Glomerular endothelial cell (primary cell): ENCODE measurements at places on chromosomes 11 and 22. TPM values are rescaled to one million over a fixed set of nuclear protein-coding genes. Genes with fewer than 3 reads are reported as not detected.

DNA sequence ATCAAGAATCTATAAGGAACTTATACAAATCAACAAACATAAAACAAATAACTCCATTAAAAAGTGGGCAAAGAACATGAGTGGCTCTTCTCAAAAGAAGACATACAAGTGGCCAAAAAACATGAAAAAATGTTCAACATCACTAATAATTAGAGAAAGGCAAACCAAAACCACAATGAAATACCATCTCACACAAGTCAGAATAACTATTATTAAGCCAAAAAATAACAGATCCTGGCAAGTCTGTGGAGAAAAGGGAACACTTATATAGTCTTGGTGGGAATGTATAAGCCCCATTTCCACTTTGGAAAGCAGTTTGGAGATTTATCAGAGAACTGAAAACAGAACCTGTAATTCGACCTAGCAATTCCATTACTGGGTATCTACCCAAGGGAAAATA, 921.0 kb downstream of the KCNA4 start:
- DNase-seq: no peak

GRCh38 chr22:32475468-32476010, 928 bp downstream of the FBXO7 start:
- DNase-seq: no peak

- DNase-seq: no peak
Observed at GRCh38 chr11:22479208-22479607, 141.0 kb downstream of the SLC17A6 start.

DNA sequence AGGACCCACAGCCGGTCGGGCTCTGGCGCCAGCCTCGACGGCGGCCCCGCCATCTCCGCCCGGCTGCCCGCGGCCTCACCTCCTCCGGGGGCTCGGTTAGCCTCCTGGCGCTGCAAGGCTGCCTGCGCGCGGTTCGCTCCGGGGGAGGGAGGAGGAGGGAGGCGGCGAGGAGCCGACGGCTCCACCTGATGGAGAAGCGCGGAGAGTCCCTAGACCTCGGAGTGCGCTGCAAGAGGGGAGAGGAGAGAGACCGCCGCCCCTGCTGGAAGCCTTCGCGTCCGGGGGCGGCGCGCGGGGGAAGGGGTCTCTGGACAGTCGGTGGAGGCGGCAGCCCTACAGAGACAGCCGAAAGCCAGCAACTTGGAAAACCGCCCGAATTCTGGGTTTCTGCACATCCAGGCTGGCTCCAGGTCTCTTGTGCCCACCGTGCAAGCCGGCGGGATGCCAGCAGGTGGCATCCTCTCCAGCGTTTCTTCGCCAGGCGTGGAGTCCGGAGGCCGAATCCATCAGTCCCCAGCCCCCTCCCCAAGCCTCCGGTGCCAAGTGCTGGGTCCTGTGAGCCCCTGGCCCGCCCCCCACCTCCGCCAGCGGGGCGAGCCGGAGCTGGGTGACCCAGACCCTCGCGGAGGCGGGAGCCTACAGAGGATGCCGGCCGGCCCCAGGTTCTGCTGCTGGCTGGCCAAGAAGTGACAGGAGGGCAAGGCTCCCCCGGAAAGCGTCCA, 2.9 kb upstream of the KIRREL3 start:
- no peak for DNase-seq

- DNase-seq: no peak
Observed at GRCh38 chr22:30486118-30486517, 14.3 kb upstream of the SEC14L3 start.

- no peak for DNase-seq
Observed at GRCh38 chr11:123375832-123376231, 54.2 kb upstream of the GRAMD1B start.

DNA sequence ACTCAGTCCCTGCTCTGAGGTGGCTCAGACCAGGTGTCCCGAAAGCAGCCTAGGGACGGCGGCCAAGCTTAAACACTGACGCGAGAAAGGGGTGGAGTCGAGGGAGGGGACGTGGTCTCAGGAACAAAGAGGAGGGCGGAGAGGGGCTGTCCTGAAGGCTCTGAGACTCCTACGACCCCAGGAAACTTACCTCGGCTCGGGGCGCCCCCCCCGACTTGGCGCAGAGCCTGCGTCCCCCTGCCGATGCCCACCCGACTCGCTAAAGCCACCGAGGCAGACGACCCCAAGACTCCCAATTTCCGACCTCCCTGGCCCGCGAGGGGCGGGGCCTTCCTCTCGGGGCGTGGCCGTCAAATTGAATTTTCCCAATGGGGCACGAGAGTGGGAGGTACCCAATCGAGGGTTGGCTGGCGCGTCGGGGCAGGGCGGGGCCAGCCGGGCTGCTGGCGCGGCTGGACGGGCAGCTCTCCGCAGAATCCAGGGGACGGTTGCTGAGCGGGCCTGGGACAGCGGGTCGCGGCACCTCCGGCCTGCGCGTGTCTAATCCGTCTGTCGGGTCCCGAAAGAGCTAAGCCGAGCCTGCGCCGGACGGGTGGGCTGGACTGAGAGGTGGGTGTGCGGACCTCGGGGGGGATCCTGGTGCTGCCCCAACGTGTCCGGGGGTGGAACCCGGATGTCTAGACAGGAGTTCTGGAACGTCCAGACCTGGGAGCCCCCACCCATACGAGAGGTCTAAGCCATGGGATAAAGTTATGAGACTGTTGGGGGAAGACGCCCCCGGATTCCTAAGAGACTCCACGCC, at the start of gene SMTN:
Gene SMTN, plus strand, starts transcription at position 471 of the 802 bp plus-strand sequence. CDS start 1,941 bp downstream, outside the sequence.
- no peak for DNase-seq

- no peak for DNase-seq
Observed at GRCh38 chr11:117328375-117329010, 839 bp downstream of the CEP164 start.

- no peak for DNase-seq
Observed at GRCh38 chr11:57477507-57478189, 17.3 kb downstream of the RTN4RL2 start.

DNA sequence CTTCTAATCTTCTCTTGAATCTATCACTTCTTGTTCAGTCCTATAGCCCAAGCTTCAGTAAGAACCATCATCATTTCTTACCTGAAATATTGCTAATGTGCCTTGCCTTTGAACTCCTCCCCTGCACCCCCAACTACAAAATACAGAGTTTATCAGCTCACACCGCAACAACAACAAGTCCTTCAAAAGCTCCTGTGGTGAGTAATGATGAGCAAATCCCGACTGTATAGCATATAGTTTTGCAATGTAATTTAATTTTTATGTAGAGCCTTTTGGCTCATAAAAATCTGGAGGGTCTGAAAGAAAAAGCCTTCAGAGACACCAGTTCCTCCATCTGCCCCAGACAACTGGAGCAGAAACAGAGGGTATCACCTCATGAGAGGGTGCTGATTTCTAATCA, 124.7 kb downstream of the ARHGAP32 start:
- DNase-seq: no peak

- DNase-seq: no peak
Observed at GRCh38 chr11:12474871-12475270, 97.5 kb downstream of the PARVA start.

- no peak for DNase-seq
Observed at GRCh38 chr11:108115500-108116140, 5.7 kb upstream of the ACAT1 start.

DNA sequence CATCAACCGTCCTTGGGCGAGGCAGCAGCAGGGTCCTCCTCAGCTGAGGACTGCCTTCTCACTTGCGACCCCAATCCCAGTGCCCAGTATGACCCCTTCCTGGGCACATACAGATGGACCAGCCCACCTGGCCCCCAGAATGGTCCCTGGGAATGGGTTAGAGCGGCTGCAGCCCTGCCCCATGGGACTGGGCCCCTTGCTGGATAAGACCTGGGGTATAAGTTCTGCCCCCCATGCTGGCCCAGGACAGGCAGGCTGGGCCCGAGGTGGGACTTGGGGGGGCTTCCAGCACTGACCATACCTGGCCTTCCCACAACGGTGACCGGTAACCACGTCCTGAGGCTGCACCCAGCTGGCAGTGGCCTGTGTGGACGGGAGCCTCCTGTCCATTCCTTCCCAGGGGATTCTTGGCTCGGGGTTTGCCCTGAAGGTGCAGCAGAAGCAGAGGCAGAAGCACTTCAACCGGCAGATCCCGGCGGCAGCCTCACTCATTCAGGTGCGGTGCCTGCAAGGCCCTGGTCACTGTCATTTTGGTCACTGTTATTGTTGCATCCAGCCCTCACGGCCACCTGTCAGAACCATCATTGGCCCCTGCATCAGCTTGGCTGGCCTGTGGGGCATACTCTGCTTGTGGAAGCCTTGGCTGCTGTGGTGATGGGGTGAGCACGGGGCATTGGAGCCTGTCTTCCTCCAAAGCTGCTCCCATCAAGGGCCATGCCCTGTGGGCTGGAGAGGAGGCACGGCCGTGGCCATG, 114.8 kb downstream of the KCNQ1OT1 start:
- DNase-seq: no peak

- DNase-seq: no peak
Observed at GRCh38 chr11:79265756-79266322, 175.0 kb downstream of the TENM4 start.

GRCh38 chr11:9263840-9264315, 1.3 kb downstream of the DENND5A start:
- no peak for DNase-seq

- no peak for DNase-seq
Observed at GRCh38 chr11:100647861-100648260, 39.2 kb upstream of the ARHGAP42 start.

- DNase-seq: no peak
Observed at GRCh38 chr11:96051820-96052219, 127.9 kb upstream of the MTMR2 start.

DNA sequence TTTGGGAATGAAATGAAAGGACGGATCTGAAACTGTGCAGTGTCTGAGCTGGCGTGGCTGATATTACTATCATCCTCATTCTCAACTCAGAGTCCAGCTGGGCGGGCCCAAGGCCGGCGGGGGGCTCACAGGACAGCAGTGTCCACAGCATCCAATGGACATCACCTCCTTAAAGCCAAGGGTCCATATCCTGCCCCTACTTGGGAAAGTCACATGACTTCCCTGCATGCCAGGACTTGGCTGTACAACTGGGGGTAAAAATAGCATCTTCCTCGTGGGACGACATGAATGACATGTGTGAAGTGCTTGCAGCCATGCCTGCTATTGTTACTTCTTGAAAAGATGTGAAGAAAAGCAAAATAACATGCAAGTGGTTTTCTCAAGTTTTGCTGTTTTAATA, 82.3 kb downstream of the TRMU start:
- DNase-seq: no peak

GRCh38 chr11:20084921-20085814, 75.1 kb downstream of the DBX1 start:
- no peak for DNase-seq

DNA sequence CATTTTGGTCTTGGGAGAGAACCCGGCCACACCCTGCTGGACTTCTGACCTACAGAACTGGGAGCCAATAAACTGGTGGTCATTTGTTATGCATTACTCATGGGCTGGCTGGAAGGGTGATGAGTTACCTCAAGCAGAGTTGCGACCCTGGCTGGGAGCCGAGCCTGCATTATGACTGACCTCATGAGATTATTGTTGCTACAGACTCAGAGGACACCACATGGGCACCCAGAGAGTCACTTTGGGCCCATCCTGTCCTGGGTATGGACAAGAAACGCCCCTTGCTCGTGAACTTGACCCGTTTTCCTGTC, 531.7 kb downstream of the TBC1D22A start:
- no peak for DNase-seq

DNA sequence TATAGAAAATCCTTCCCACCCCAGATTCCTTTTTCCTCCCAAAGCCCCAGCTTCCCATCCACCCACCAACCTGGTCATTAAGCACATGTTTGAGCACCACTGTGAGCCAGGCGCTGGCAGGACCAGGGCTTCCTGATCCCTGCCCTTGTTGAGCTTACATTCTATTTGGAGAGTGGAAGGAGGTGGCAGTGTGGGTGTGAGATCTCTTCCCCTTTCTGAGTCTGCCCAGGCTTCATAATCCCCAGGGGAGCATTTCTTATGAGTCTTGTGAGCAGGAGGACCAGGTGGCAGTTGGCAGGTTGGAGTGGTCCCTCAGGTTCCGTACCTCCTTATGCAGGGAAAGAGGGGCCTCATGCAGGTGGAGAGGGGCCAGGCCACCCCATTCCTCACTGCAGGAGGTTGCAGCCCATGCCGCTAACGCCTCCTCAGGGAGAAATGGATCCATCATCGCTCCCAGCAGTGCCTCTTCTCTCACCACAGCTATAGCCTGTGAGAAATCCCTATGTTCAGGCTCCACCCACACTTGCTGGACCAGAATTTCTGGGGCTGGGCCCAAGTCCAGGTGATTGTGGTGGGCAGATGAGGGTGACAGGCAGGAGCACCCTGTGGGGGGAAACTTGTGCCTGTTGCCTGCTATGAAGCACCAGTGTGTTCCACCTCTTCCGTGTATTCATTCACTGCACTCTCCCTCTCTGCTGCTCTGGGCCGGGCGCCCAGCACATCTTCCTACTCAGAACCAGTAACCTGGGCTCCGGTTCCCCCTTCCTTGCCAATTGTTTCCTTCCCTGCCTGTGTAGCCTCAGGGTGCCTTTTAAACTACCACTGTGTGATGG, 23.5 kb downstream of the UBE2L3 start:
- DNase-seq: no peak

DNA sequence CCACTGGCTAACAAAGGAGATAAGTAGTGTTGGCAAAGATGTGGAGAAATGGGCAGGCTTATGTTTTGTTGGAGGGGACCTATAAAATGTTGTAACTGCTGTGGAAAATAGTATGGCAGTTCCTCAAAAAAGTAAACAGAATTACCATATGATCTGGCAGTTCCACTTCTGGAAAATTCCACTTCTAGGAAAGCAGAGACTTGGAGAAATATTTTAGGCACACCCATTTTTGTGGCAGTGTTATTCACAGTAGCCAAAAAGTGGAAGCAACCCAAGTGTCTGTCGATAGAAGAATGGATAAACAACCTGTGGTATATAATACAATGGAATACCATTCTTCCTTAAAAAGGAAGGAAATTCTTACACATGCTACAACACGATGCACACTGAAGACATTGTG, 57.0 kb upstream of the ADORA2A start:
- DNase-seq: no peak

MIOX gene
- not detected in 2 replicates for total RNA-seq

SEPTIN3 gene
- total RNA-seq: 0.12 TPM in 1 of 2 replicates, not detected in the other

PIK3IP1 gene
- total RNA-seq: 21.9 and 26.5 TPM in 2 replicates

SPON1 gene
- 0.47 and 17.1 TPM in 2 replicates for total RNA-seq

C11orf87 gene
- total RNA-seq: 0.12 TPM in 1 of 2 replicates, not detected in the other

TRIM51 gene
- not detected in 2 replicates for total RNA-seq

GTPBP1 gene
- 27.0 and 45.6 TPM in 2 replicates for total RNA-seq

TSSK2 gene
- total RNA-seq: not detected in 2 replicates

RIMBP3B gene
- 0.06 TPM in 1 of 2 replicates, not detected in the other for total RNA-seq

DAGLA gene
- total RNA-seq: 5.1 and 10.1 TPM in 2 replicates

SUN2 gene
- total RNA-seq: 79.8 and 153 TPM in 2 replicates

COMT gene
- total RNA-seq: 376 and 456 TPM in 2 replicates

APOA5 gene
- total RNA-seq: not detected in 2 replicates

OR5D13 gene
- not detected in 2 replicates for total RNA-seq
